ENCODE measurements at places on chromosomes 12 and 14. TPM values are rescaled to one million over a fixed set of nuclear protein-coding genes. Genes with fewer than 3 reads are reported as not detected.

The FAM161B gene
- 2.0 TPM for polyA plus RNA-seq

The LGMN gene
- polyA plus RNA-seq = 139 TPM

The GPR132 gene
- 0.41 TPM for polyA plus RNA-seq

The AMIGO2 gene
- 57.3 TPM for polyA plus RNA-seq

The KRT7 gene
- 33.3 TPM for polyA plus RNA-seq

The UBR7 gene
- polyA plus RNA-seq = 12.1 TPM

The ST8SIA1 gene
- 0.77 TPM for polyA plus RNA-seq

The FAM186B gene
- polyA plus RNA-seq = 0.69 TPM

GRCh38 chr14:69354383-69355153 is 43.5 kb downstream of the ERH start:
- no peak for DNase-seq

- peak; percentile 45 for DNase-seq
Observed at GRCh38 chr12:95608252-95609033, 57.2 kb upstream of the USP44 start.

- no peak for DNase-seq
Observed at GRCh38 chr12:123388951-123389559, 5.1 kb downstream of the KMT5A start.

- no peak for DNase-seq
Observed at GRCh38 chr12:57741844-57742738, 2.7 kb upstream of the TSPAN31 start.

GRCh38 chr14:75132382-75133086 is 5.7 kb upstream of the NEK9 start:
- peak; percentile 86 for DNase-seq

- DNase-seq = no peak
Observed at GRCh38 chr12:119447618-119448017, 113.1 kb downstream of the CCDC60 start.

DNA sequence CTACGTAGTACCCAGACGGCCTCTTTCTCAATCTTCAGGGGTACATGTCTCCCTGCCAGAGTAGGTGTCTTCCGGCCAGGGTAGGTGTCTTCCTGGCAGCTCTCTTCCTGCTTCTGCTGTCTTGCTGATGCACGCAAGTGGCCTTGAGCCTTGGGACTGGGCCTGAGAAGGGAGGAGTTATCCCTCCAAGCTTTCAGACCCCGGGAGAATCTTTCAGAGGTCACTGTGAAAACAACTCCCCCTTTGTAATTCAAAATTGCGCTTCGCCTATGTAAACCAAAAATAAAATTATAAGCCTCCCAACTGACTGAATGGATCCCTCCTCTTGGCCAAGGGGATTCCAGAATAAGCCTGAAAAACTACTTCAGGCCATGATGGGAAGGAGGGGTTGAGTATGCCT is 87.3 kb upstream of the NUDT4 start:
- no peak for DNase-seq

GRCh38 chr12:119822046-119822445 is 55.1 kb downstream of the CIT start:
- no peak for DNase-seq

GRCh38 chr12:123131879-123132402 is 18.9 kb downstream of the PITPNM2 start:
- no peak for DNase-seq
